ENCODE measurements at places on chromosomes 7 and 10.

DNA sequence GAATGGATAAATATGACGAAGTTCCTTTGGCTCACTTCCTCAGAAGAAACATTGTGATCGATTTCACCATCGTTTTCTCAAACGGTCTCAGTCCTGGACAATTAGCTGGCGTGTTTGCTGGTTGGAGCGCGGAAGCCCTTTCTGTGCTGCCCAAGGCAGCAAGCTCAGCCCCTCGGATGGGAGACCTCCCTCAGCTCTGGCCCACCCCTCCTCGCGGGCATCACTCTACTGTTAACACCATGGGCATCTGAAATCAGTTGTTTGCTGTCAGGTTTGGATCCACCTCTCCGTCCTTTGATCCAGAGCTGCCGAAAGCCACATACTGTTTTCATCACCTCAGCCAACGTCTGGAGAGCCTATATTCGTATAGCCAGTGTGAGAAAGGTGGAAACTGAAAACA is 68.2 kb downstream of the C10orf143 start:
- H3K36me3 ChIP-seq: no peaks in the 10 kb centered on the region
- no peak overlapping the region for H3K4me3 ChIP-seq
- H3K27me3 ChIP-seq: peaks cover 13% of the 10 kb centered on the region
- no peak for DNase-seq
- no peaks in the 10 kb centered on the region for H3K4me1 ChIP-seq

DNA sequence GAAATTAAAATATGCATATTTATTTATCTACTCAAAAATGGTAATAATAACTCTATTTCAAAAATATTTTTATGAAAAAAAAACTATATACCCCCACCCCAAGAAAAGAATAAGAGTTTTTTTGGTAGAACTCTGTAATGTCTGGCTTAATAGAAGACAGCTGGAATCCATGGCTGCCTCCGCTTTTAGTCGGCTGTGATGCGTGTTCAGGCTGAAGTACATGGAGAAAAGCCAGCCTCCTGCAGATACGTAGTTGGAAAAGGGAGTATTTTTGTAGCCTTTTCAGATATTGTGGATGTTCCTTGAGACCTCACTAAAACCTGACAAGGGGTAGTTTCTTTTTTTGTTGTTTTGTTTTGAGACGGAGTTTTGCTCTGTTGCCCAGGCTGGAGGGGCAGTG is 10.0 kb downstream of the FOXK1 start:
- H3K36me3 ChIP-seq: peaks cover 4% of the 10 kb centered on the region
- DNase-seq: no peak
- H3K27me3 ChIP-seq: no peaks in the 10 kb centered on the region
- H3K4me1 ChIP-seq: peaks cover 51% of the 10 kb centered on the region

DNA sequence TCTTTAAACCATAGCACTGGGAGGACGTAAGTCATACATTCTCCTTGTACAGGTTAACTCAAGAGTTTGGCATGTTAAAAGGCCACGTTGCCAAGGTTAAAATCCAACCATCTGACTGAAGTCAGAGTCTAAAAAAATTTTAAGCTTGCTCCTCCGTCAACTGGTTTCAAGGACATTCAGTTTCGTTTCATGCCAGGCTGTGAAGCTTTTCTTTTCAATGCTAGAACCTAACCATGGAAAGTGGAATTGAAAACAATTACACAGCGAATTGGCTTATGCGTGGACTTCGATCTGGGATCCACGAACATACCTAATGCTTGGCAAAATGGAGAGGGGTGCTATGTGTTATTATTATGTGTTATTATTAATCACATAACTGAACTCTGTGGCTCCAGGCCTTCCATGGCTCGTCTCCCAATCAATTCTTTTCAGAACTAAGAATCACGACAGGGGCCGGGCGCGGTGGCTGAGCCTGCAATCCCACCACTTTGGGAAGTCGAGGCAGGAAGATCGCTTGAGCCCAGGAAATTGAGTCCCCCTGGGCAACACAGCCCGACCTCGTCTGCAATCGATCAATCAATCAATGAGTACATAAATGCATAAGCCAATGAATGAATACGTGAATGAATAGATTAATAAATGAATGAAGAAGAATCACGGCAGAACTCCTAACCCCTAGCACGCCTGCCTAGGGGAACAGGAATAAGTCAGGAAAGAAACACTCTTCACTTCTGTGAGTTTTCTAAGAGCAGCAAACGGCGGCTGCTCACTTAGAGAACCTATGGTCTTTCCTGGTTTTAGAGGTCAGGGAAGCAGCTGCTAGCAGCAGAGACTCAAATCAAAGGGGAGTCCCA is 733 bp upstream of the ARL5B start:
- H3K27ac ChIP-seq: peak overlapping the region; percentile 100
- DNase-seq: peak; percentile 16
- peak overlapping the region; percentile 100 for H3K4me3 ChIP-seq
- peaks cover 30% of the 10 kb centered on the region for H3K4me1 ChIP-seq
- peaks cover 15% of the 10 kb centered on the region for H3K36me3 ChIP-seq

GRCh38 chr7:87361320-87361719 is 15.9 kb downstream of the CROT start:
- H3K4me1 ChIP-seq: peaks cover 25% of the 10 kb centered on the region
- H3K27me3 ChIP-seq: no peaks in the 10 kb centered on the region
- H3K36me3 ChIP-seq: peaks cover 17% of the 10 kb centered on the region
- no peak for DNase-seq

GRCh38 chr10:73478636-73479035 is 17.2 kb downstream of the PPP3CB start:
- no peak overlapping the region for H3K27ac ChIP-seq
- no peak overlapping the region for H3K4me3 ChIP-seq
- DNase-seq: no peak
- no peaks in the 10 kb centered on the region for H3K27me3 ChIP-seq
- peaks cover 45% of the 10 kb centered on the region for H3K4me1 ChIP-seq
- peaks cover 31% of the 10 kb centered on the region for H3K36me3 ChIP-seq

DNA sequence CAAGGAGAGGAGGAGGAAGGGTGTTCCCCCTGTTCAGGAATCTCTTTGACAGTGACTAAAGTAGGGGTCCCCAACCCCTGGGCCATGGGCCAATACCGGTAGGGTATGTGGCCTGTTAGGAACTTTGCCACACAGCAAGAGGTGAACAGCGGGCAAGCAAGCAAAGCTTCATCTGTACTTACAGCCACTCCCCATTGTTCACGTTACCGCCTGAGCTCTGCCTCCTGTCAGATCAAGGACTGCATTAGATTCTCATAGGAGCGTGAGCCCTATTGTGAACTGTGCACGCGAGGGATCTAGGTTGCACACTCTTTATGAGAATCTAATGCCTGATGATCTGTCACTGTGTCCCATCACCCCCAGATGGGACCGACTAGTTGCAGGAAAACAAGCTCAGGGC is 201.6 kb downstream of the CAMK1D start:
- H3K27ac ChIP-seq: no peak overlapping the region
- no peak for DNase-seq
- no peak overlapping the region for H3K4me3 ChIP-seq
- H3K4me1 ChIP-seq: no peaks in the 10 kb centered on the region

- no peaks in the 10 kb centered on the region for H3K27me3 ChIP-seq
- no peak for DNase-seq
- H3K27ac ChIP-seq: peak overlapping the region; percentile 43
- peak overlapping the region; percentile 52 for H3K4me3 ChIP-seq
Observed at GRCh38 chr10:103708627-103709288, 146.6 kb downstream of the SH3PXD2A start.

DNA sequence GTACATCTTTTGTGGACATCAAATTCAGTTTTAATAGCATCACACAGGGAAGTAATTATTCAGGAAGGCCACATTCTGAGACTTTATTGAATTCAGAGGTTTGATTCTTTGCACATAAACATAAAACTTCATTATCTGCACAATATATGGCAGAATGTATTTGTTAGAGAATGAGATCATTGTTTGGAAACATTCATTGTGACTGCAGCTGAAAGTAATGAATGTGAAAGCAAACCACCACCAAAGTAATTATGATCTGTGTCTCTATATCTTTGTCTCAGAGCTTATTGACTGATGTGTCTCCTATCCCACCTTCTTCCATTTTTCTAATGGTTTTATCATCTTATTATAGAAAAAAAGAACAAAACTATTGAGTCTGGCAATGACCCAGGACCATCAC is 340.9 kb upstream of the PCDH15 start:
- H3K4me1 ChIP-seq: no peaks in the 10 kb centered on the region
- H3K36me3 ChIP-seq: no peaks in the 10 kb centered on the region
- H3K27me3 ChIP-seq: no peaks in the 10 kb centered on the region

GRCh38 chr10:13716081-13717071 is 129.6 kb downstream of the PRPF18 start:
- peaks cover 84% of the 10 kb centered on the region for H3K4me1 ChIP-seq
- H3K4me3 ChIP-seq: peak overlapping the region; percentile 34
- DNase-seq: peak; percentile 72
- peaks cover 4% of the 10 kb centered on the region for H3K27me3 ChIP-seq
- peaks cover 28% of the 10 kb centered on the region for H3K36me3 ChIP-seq

- no peaks in the 10 kb centered on the region for H3K27me3 ChIP-seq
- H3K4me3 ChIP-seq: no peak overlapping the region
- no peaks in the 10 kb centered on the region for H3K36me3 ChIP-seq
- DNase-seq: no peak
Observed at GRCh38 chr10:30442019-30442606, 8.1 kb downstream of the MAP3K8 start.

- H3K27me3 ChIP-seq: no peaks in the 10 kb centered on the region
- H3K27ac ChIP-seq: peak overlapping the region; percentile 93
- H3K36me3 ChIP-seq: peaks cover 43% of the 10 kb centered on the region
- H3K4me1 ChIP-seq: peaks cover 62% of the 10 kb centered on the region
- peak overlapping the region; percentile 96 for H3K4me3 ChIP-seq
- no peak for DNase-seq
Observed at GRCh38 chr10:122878799-122879338, 512 bp downstream of the FAM24B start.

DNA sequence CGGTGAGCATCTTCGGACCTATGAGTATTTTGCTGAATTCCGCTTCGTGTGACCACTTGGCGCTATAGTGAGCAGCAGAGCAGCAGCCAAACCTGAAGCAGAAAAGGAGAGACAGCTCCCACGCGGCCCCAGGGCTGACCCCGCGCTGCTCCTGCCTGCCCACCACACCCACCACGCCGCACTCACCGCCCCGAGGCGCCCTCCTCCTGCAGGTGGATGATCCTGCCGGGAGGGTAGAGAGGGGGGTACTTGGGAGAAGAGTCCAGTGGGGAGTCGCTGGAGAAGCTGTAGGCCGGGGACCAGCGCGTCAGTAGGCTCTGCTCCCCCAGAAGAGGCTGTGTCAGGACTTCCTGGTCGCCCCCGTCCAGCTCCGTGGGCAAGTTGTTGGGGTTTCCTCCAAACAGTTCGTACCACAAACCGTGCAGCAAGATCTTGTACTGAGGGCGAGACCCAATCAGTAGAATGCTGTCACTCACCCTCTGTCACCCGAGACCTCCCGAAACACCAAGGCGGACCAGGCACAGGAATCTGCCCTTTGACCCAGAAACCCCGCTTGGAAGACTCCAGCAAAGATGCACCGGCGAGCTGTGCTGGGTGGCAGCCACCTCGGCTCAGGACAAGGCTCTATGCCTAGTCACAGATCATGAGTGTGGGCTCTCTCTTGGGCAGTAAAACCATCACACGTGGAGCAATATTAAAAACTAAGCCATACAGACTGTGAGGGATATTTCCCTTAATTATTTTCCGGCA is 37.6 kb downstream of the DAGLB start:
- peaks cover 57% of the 10 kb centered on the region for H3K36me3 ChIP-seq
- H3K4me3 ChIP-seq: no peak overlapping the region
- H3K27me3 ChIP-seq: peaks cover 14% of the 10 kb centered on the region
- peaks cover 5% of the 10 kb centered on the region for H3K4me1 ChIP-seq
- DNase-seq: no peak
- H3K27ac ChIP-seq: no peak overlapping the region

DNA sequence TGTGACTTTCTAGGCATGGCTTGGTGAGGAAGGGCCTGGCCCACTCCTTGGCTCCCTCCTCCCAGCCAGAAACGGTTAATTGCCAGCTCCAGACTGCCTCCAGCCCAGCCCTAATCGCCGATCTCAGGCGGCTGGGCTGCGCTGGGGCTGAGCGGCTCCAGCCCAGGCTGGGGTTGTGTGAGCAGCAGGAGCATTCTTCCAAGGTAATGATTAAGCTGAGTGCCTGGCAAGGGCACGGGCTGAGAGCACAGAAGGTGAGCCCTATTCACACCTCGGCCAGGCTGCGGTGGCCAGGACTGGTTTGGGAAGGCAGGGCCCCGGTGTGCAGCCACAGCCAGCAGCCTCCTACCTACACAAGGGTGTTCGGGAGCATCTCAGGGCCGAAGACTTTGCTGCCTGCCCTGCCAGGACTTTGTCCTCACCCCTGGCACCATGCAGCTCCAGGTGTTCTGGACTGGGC is at the start of gene TMEM72:
TMEM72 (plus strand) TSS at position 257 of the 460 bp plus-strand sequence; CDS start at position 433, 176 bp downstream.
- peaks cover 36% of the 10 kb centered on the region for H3K27me3 ChIP-seq
- no peak for DNase-seq
- no peaks in the 10 kb centered on the region for H3K36me3 ChIP-seq
- peaks cover 8% of the 10 kb centered on the region for H3K4me1 ChIP-seq
